ENCODE measurements at places on chromosomes 3 and 15. TPM values are rescaled to one million over a fixed set of nuclear protein-coding genes. Genes with fewer than 3 reads are reported as not detected.

Gene NCEH1
- 3.2 TPM for polyA plus RNA-seq

Gene SH3BP5
- polyA plus RNA-seq: 11.1 TPM

Gene CHDH
- 23.3 TPM for polyA plus RNA-seq

Gene SLC51A
- 3.9 TPM for polyA plus RNA-seq

Gene LSM3
- 27.2 TPM for polyA plus RNA-seq

Gene SLC27A2
- polyA plus RNA-seq: not detected

Gene KBTBD13
- 5.0 TPM for polyA plus RNA-seq

Gene GOLGA8Q
- polyA plus RNA-seq: not detected

Gene UACA
- 297 TPM for polyA plus RNA-seq

Gene RARRES1
- not detected for polyA plus RNA-seq

Gene RTP1
- polyA plus RNA-seq: not detected

Gene SLC22A14
- not detected for polyA plus RNA-seq

Gene RAB6B
- polyA plus RNA-seq: 3.0 TPM

Gene DRD3
- polyA plus RNA-seq: not detected

Gene ONECUT1
- 0.44 TPM for polyA plus RNA-seq

Gene CCNB2
- 10.5 TPM for polyA plus RNA-seq

Gene SLC15A2
- not detected for polyA plus RNA-seq

Gene SLC12A8
- polyA plus RNA-seq: 3.1 TPM

Gene C3orf20
- not detected for polyA plus RNA-seq

Gene SLC2A2
- not detected for polyA plus RNA-seq

Gene THRB
- polyA plus RNA-seq: 0.49 TPM

Gene PRR20G
- polyA plus RNA-seq: not detected

Gene NOX5
- polyA plus RNA-seq: 0.39 TPM

Gene GP9
- polyA plus RNA-seq: not detected

Gene TMEM212
- not detected for polyA plus RNA-seq

Gene GOLGA6L10
- polyA plus RNA-seq: 0.27 TPM

Gene WDR72
- polyA plus RNA-seq: 10.6 TPM

Gene SMC4
- polyA plus RNA-seq: 63.0 TPM

Gene OSBPL10
- polyA plus RNA-seq: 2.2 TPM

Gene PIERCE2
- polyA plus RNA-seq: 16.0 TPM

Gene ZNF620
- polyA plus RNA-seq: 8.3 TPM

Gene ZNF385D
- 11.8 TPM for polyA plus RNA-seq

Gene UTS2B
- polyA plus RNA-seq: 0.81 TPM

Gene DNAJC19
- polyA plus RNA-seq: 130 TPM

Gene CLDN18
- 0.69 TPM for polyA plus RNA-seq

Gene MCF2L2
- polyA plus RNA-seq: 7.1 TPM

Gene RBP2
- 0.26 TPM for polyA plus RNA-seq

Gene WDR93
- 0.59 TPM for polyA plus RNA-seq

Gene PCNP
- 119 TPM for polyA plus RNA-seq

Gene CNTN4
- polyA plus RNA-seq: 3.9 TPM

Gene PCCB
- 57.8 TPM for polyA plus RNA-seq

Gene TMC3
- polyA plus RNA-seq: 0.20 TPM

Gene FAM3D
- polyA plus RNA-seq: 0.69 TPM

Measured in cardiac muscle cell (in vitro differentiated cells and primary cell).